ENCODE measurements at places on chromosomes 7 and 10.

- DNase-seq = no peak
Observed at GRCh38 chr7:2721842-2722241, 33.8 kb downstream of the AMZ1 start.

DNA sequence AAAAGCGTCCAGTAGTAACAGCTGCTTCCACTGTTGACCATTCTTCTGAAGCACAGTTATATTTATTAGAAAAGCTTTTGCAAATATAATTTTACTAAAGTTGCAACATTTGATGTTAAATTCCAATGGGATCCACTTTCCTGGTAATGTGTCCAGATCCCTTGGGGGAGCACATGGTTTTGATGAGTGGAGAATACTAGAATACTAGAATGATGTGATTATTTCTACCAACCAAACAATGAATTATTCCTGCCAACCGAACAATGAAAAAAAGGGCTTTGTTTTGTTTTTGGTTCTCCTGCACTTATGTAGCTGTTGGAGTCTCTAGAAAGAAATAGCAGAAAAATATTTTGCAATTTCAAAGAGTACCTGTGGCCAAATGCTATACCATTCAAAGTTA, 59.1 kb downstream of the BPGM start:
- DNase-seq = no peak

DNA sequence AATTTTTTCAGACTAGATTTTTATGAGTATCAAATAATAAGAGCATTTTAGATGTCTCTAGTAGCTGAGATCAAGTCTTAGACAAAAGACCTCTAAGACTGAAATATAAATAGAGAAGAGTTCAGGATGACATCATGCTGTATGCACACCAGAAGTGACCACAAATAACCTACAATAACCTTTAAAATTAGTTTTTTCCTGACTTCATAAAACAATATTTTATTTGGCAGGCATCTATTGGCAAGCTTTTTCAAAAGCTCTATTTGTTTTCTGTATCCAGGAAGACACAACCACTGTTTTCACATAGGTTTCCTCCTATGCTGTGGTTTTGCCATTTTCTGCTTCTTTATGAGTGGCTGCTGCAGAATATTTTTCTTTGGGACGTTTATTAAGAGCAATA, 359.1 kb downstream of the CRPPA start:
- DNase-seq = no peak

- peak; percentile 22 for DNase-seq
Observed at GRCh38 chr7:154167807-154168206, 115.6 kb downstream of the DPP6 start.

DNA sequence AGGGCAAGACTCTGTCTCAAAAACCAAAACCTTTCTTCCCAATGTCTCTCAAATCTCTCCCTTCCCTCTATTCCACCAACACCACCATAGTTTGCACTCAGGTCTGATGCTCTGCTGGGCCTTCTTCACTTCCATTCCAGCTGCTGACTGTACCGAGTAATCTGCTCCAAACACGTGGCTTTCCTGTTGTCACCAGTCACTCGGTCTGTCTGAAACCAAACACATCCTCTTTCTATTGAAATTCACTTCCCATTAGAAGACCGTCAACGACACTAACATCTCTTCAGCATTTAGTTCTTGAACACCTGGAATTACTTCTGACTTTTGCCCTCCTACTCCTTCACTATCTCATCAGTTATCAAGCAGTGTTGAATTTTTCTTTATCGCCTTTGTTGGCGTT, 4.7 kb upstream of the NRF1 start:
- no peak for DNase-seq

- no peak for DNase-seq
Observed at GRCh38 chr10:72146071-72146470, 57.7 kb upstream of the SPOCK2 start.

Data from NCI-H2107 (cell line).